ENCODE measurements at places on chromosomes 4 and X. TPM values are rescaled to one million over a fixed set of nuclear protein-coding genes. Genes with fewer than 3 reads are reported as not detected.

DNA sequence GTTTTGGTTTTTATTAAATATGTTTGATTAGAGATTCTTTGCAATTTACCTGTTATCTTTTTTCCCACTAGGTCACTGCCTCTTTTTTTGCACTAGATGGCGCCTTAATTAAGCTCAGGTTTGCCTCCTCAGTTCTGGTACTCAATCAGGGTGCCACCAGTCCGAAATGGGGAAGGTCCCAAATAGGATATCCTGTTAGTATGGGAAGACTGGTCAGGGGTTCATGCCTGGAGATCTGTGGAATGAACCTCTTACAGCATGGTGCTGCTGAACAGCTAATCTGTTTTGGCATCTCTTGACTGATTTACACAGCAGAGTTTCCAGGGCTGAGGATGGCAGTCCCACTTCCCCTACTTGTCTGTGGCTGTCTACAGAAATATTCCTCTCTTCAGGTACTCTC lies 24.2 kb upstream of the VSIG1 start:
- DNase-seq = no peak
- H3K4me3 ChIP-seq = no peak overlapping the region
- no peaks in the 10 kb centered on the region for H3K4me1 ChIP-seq
- H3K36me3 ChIP-seq = no peaks in the 10 kb centered on the region
- H3K27ac ChIP-seq = no peak overlapping the region
- no peaks in the 10 kb centered on the region for H3K27me3 ChIP-seq

DNA sequence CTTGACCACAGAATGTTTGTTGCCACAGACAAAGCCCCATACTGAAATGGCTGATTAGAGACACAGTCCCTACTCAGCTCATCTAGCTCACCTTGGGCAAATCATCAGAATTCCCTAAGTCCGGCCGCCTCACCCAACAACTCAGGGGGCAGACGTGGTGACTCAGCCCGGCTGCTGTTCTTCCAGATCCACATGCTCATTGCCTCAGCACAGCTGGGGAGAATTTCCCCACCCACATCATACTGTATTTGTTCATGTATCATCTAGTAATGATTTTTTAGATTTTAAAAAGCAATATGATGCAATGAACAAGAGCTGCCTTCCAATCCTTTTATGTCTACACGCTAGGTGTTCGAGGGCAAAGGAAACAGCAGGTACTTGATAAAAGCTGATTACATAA lies 333.8 kb upstream of the TENM3 start:
- DNase-seq = no peak
- H3K27me3 ChIP-seq = no peaks in the 10 kb centered on the region
- H3K27ac ChIP-seq = no peak overlapping the region
- no peaks in the 10 kb centered on the region for H3K4me1 ChIP-seq
- no peak overlapping the region for H3K4me3 ChIP-seq

DNA sequence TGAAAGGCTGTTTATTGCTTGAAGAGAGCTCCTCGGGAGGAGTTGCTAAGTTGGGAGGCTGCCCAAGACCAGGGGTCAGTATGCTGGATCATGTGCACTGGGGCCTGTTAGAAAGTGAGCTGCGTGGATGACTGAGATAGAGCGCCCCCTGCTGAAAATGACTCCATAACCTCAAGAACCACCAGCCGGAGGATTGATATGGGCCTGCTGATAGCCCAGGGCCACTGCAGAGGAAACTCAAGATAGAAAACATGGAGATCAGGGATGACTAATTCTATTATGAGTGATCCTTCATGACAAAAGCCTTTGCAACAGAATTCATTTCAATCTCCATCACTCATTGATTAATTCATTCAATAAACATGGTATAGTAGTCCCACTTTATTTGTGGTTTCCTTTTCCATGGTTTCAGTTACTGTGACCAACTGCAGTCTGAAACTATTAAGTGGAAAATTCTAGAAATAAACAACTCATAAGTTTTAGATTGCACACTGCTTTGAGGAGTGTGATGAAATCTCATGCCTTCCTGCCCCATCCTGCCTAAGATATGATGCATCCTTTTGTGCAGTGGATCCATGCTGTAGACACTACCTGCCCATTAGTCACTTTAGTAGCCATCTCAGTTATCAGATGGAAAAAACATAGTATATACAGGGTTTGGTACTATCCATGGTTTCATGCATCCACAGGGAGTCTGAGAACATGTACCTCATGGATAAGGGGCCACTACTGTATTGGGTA lies 126.7 kb upstream of the MBNL3 start:
- no peaks in the 10 kb centered on the region for H3K27me3 ChIP-seq
- no peak overlapping the region for H3K4me3 ChIP-seq
- no peak for DNase-seq
- H3K27ac ChIP-seq = no peak overlapping the region

- H3K36me3 ChIP-seq = no peaks in the 10 kb centered on the region
- no peaks in the 10 kb centered on the region for H3K27me3 ChIP-seq
- H3K27ac ChIP-seq = no peak overlapping the region
- H3K4me3 ChIP-seq = no peak overlapping the region
- no peaks in the 10 kb centered on the region for H3K4me1 ChIP-seq
- no peak for DNase-seq
Measured at GRCh38 chr4:183242291-183242690, 77.8 kb downstream of the CLDN22 start.

DNA sequence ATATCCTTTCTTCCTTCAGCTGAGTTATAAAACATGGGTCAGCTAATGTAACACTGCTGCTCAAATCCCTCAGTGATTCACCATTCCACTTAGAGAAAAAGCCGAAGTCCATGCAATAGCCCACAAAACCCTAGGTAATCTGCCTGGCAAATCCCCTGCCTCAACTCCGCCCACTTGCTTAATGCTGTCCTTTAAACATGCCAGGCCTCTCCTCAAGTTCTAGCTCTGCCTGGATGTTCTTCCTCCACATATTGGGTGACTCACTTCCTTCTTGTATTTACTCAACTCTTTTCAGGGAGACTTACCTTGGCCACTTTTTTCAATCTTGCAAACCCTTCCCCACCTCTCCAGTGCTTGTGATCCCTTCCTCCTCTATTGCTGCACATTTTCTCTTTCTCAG lies 89.8 kb downstream of the EMCN start:
- H3K27ac ChIP-seq = no peak overlapping the region
- no peaks in the 10 kb centered on the region for H3K4me1 ChIP-seq
- DNase-seq = no peak

DNA sequence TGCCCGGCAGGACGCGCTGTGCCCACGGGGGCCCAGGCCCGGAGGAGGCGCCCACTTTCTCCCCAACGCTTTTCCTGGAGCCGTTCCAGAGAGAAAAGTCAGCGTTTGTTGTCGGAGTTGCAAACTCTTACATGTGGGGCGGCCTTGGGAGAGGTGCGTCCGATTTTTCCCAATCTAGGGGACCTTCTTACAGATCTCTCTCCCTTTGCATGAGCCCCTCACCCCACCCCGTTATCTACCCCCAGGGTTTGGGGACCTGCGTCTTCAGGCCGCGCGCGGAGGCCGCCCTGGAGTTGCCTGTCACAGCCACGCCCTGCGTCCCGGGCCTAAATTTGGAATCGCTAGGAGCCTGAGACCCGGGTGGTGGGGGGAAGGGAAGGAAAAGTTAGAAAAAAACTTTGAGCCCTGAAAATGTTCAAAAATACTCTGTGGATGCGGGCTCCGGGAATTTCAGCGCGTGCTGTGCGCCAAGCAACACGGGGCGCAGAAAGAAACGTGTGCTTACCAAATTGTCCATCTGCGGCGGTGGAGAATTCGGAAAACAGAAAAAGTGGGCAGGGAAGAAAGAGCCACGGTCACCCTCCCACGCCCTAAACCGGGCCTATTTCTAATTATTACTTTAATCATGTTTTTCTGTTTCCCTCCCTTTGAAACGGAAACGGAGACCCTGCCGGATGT lies 587 bp downstream of the CD99 start:
- no peaks in the 10 kb centered on the region for H3K27me3 ChIP-seq
- peak overlapping the region; percentile 94 for H3K4me3 ChIP-seq
- peaks cover 43% of the 10 kb centered on the region for H3K4me1 ChIP-seq
- no peaks in the 10 kb centered on the region for H3K36me3 ChIP-seq
- DNase-seq = no peak
- peak overlapping the region; percentile 91 for H3K27ac ChIP-seq

GRCh38 chrX:19986531-19986930 lies 4.3 kb downstream of the BCLAF3 start:
- no peak for DNase-seq
- no peaks in the 10 kb centered on the region for H3K27me3 ChIP-seq
- H3K4me3 ChIP-seq = no peak overlapping the region
- H3K27ac ChIP-seq = no peak overlapping the region
- H3K36me3 ChIP-seq = no peaks in the 10 kb centered on the region

DNA sequence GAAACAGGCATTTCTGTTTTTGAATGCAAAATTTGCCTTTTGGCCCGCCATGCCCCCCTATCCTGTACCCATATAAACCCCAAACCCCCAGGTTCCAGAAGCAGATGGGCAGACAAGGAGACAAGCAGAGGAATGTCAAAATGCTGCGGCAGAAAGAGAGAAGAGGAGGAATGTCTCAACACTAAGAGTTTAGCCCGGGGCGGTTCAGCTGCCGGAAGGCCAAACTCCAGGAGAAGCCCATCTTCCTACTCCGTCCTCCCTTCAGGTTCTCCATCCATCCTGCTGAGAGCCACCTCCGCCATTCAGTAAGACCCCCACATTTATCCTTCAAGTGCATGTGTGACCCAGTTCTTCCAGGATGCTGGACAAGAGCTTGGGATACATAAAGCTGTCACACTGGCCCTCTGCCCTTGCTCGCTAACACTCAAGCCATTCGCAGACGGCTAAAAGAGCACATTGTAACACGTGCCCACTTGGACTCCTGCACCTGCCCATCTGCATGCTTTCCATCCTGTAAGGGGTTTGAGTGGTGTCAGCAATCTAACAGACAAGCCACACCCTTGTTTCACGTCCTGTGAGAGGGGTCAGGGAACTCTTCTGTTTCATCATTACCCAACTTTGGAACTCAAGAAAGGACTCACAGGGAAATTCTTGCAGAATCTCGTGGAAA lies 31.3 kb downstream of the TLR10 start:
- H3K36me3 ChIP-seq = no peaks in the 10 kb centered on the region
- H3K4me1 ChIP-seq = peaks cover 18% of the 10 kb centered on the region
- no peak overlapping the region for H3K27ac ChIP-seq
- H3K27me3 ChIP-seq = no peaks in the 10 kb centered on the region
- no peak overlapping the region for H3K4me3 ChIP-seq
- DNase-seq = no peak

DNA sequence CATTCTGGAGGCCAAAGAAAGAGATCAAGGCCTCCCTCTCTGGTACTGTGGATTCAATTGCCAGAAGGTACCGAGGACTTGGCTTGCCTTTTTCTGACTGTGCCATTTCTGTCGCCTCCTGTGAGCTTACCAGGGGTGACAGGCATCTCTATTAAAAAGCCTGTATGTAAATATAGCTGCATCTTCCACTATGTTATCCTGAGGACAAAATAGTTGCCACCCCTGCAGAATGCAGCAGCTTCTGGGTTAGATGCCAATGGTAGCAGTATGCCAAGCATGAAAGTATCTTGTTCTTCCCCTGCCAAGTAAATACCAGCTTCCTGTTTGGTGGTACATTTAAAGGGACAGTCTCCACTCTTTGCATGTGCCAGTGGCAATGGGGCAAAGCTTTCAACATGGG lies 10.7 kb downstream of the TRPC5OS start:
- no peaks in the 10 kb centered on the region for H3K27me3 ChIP-seq
- H3K4me1 ChIP-seq = no peaks in the 10 kb centered on the region
- no peak overlapping the region for H3K27ac ChIP-seq
- no peaks in the 10 kb centered on the region for H3K36me3 ChIP-seq
- H3K4me3 ChIP-seq = no peak overlapping the region

DNA sequence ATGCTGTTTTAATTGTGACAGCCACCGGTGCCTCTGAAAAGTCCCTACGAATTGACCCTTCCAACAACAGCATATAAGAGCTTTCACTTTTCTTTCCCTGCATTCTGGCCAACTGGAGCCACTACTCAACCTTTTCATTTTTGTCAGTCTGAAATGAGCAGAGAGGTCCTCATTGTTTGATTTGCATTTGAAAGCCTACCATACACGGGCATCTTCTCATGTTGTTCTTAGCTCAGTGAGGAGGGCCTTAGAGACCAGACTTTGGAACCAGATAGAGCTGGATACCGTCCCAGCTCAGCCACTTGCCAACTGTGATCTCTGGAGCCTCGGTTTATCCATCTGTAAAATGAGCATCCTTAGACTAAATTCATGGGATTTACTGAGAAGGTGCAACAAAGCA lies 16.9 kb upstream of the TMSB4X start:
- no peaks in the 10 kb centered on the region for H3K36me3 ChIP-seq
- H3K4me1 ChIP-seq = peaks cover 24% of the 10 kb centered on the region
- no peak for DNase-seq
- no peaks in the 10 kb centered on the region for H3K27me3 ChIP-seq

GRCh38 chr4:110163327-110164069 lies 34.9 kb downstream of the ELOVL6 start:
- no peak overlapping the region for H3K4me3 ChIP-seq
- no peaks in the 10 kb centered on the region for H3K36me3 ChIP-seq
- no peak overlapping the region for H3K27ac ChIP-seq
- H3K27me3 ChIP-seq = no peaks in the 10 kb centered on the region
- DNase-seq = no peak

- DNase-seq = no peak
- H3K4me1 ChIP-seq = no peaks in the 10 kb centered on the region
- H3K27me3 ChIP-seq = no peaks in the 10 kb centered on the region
- no peak overlapping the region for H3K4me3 ChIP-seq
- no peaks in the 10 kb centered on the region for H3K36me3 ChIP-seq
Measured at GRCh38 chr4:176236946-176237345, 32.1 kb downstream of the ASB5 start.

GRCh38 chr4:102694791-102695190 lies 66.0 kb downstream of the MANBA start:
- H3K4me1 ChIP-seq = no peaks in the 10 kb centered on the region
- DNase-seq = no peak
- no peak overlapping the region for H3K4me3 ChIP-seq
- H3K36me3 ChIP-seq = no peaks in the 10 kb centered on the region
- H3K27me3 ChIP-seq = no peaks in the 10 kb centered on the region

DNA sequence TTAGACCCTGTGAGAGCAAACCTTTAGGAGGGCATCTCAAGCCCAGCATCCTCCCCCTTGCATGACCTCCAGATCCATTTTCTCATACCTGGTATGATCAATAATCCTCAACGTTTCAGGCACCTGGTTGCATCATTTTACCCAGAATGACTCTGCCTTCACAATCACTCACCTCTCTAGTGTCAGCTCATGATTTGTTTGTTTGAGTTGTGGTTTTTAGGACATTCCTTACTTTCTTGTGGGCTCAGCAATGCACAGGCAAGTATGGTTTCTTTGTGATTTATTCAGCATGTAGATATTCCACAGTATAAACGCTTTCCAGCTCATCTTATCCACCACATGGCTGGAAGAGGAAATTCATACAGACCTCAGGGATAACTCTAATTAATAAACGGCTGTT lies 93.6 kb upstream of the CPEB2 start:
- H3K36me3 ChIP-seq = no peaks in the 10 kb centered on the region
- H3K27me3 ChIP-seq = no peaks in the 10 kb centered on the region
- no peak overlapping the region for H3K27ac ChIP-seq
- no peaks in the 10 kb centered on the region for H3K4me1 ChIP-seq
- no peak for DNase-seq

PARM1 gene
- 26.3 TPM for total RNA-seq

GAB3 gene
- 7.6 TPM for total RNA-seq

SMIM31 gene
- total RNA-seq = not detected

NDUFB11 gene
- total RNA-seq = 63.8 TPM

TMEM187 gene
- 8.6 TPM for total RNA-seq

BCLAF3 gene
- 11.8 TPM for total RNA-seq

LONRF3 gene
- total RNA-seq = 9.8 TPM
